ENCODE measurements at places on chromosomes 3 and 15. TPM values are rescaled to one million over a fixed set of nuclear protein-coding genes. Genes with fewer than 3 reads are reported as not detected.
A peak's percentile ranks its signal among the peaks of the same experiment; 100 is the strongest.

GOLGA8S gene
- not detected for total RNA-seq

PLSCR5 gene
- not detected for total RNA-seq

SPATA12 gene
- total RNA-seq, result not detected

SKIC8 gene
- 53.6 TPM for total RNA-seq

FGD5 gene
- 0.25 TPM for total RNA-seq

FBXO40 gene
- total RNA-seq, result not detected

FANCD2OS gene
- not detected for total RNA-seq

CSPG4 gene
- not detected for total RNA-seq

CCDC13 gene
- total RNA-seq, result 0.29 TPM

- DNase-seq, result no peak
Measured at GRCh38 chr15:84634228-84634837, 19.8 kb downstream of the WDR73 start.

DNA sequence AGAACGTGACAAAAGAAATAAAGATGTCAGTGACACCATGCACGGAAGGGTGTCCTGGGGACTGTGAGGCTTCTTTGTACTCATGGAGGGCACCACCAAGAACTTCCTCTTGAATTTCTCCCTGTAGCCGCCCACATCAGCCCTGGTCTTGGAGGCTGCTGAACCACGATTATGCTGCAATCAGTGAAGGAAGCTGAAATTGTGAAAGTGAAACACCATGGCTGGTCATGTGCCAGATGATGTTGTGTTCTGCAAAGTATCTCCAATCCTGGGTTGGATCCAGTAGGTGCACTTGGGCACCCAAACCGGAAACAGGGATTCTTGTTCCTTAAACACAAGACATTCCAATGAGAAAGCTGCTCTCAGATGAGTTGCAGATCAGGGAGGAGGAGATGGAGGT lies 104.4 kb upstream of the GOLGA6L6 start:
- no peak for DNase-seq

- no peak for DNase-seq
Measured at GRCh38 chr3:4065554-4065953, 237.6 kb upstream of the SETMAR start.

DNA sequence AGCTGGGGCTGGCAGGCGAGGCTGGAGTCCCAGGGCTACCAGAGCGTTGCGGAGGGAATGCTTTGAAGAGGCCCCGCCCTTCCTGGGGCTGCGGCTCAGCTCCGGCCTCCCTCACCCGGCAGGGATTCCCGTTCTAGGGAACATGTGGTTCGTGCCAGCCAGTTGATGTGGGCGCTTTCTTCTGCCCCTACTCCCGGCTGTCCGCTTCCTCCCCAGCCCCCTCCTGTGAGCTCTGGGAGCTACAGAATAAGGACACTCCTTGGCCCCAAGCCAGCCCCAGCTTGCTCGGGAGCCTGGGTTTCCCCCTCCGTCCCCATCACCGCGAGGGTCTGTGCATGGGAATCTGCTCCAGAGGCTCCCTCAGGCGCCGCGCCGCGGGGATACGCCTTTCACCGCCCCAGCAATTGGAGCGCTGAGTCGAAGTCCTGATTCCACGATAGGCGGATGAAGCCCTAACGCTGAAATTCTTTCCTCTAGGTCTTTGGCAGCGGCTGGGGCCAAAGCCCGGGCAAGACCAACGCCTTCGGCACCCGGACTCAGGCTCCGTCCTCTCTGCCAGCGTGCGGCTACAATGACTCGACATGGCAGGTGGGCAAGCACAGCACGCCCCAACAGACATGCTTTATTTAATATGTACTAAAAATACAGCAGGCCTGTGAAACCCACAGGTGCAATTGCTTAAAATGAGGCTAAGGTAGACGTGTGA lies 69.5 kb downstream of the KLF15 start:
- DNase-seq, result no peak

- DNase-seq, result no peak
Measured at GRCh38 chr3:172591125-172591605, 67.9 kb upstream of the TNFSF10 start.

GRCh38 chr15:28098766-28099554 lies at the start of gene OCA2:
Gene OCA2 (minus strand): TSS chr15:28099315. CDS start chr15:28081874, 17,441 bp downstream.
- peak; percentile 56 for DNase-seq

DNA sequence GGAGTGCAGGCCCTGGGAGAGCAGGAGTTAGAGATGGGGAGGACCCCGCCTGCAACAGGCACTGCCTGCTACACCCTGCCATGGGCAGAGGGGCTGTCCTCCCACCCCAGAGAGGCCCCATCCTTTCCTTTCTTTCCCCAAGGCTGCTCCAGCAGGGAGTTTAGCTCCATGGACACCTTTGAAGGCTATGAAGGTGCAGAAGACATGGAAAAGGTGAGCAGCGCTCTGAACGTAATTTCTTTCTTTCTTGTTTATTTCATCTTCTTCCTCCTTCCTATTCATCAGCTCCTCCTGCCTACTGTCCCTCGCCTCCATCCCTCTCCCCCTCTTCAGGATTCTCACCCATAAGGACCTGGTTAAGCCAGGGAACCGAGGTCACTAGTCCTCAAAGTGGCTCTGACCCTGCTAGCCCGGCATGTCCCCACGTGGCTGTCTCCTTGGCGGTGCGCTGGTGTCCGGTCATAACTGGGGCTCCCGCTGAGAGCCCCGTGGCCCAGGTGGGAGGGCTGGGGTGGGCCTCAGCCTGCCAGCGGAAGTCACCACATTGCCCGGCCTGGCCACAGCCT lies 16.0 kb upstream of the ADIPOQ start:
- DNase-seq, result no peak

DNA sequence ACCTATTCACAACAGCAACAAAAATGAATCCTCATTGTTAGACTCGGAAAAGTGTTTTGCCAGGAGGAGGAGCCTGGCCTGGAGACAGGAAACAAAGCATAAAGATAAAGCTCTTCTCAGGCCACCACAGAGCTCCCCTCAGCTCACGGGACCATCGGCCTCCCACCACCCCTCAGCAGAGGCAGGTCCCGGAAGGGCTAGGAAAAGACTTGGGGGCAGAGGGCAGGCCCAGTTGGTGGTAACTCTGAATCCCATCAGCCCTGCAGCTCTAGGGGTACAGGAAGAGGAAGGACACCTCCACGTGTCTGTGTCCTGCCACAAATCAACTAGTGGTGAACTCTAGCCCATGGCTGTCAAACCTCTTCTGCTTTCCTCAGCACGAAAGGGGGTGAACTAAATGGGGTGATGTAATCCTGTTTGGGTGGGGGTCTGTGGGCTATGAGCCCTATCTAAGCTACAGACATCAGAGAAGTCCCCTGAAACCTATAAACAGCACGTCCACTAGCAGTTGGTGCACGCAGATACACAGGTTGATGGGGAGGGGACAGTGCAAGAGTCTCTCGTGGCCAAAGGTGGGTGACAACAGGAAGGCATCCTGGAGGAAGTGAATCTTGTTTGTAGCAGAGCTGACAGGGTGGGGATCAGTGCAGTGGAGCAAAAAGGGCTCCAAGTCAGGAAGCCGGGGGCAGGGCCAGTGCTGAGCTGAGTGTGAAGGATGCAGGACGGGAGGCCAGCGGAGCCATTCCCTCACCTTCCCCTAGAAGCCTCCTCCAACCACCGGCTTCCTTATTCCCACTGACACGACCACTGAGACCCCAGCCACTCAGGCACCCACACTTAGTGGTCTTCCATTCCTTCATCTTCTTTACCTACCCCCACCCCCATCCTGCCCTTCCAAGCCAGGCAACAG lies 111.1 kb upstream of the HACD2 start:
- no peak for DNase-seq

DNA sequence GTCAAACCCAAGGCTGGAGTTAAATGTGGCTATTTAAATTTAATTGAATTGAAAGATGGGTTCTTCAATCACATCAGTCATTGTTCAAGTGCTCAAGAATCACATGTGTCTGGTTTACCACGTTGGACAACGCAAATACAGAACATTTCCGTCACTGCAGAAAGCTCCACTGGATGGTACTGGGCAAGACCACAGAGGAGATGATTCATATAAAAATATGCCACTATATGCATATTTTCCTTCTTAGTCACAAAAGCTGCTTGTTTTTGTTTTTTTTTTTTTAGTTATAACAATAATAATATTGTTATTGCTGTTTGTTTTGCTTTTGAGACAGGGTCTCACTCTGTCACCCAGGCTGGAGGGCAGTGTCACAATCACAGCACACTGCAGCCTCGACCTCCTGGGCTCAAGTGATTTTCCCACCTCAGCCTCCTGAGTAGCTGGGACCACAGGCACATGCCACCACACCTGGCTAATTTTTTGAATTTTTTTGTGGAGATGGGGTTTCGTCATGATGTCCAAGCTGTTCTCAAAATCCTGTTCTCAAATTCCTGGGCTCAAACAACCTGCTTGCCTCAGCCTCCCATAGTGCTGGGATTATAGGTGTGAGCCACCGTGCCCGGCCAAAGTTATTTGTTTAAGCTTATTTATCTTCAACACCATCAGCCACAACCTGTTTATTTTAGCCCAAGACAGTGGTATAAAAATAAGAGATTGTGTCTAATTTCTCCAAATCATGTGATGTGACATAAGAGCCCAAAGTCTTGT lies 19.4 kb downstream of the RTP3 start:
- no peak for DNase-seq

- DNase-seq, result peak; percentile 14
Measured at GRCh38 chr3:10945683-10946287, 46.8 kb upstream of the SLC6A1 start.

- no peak for DNase-seq
Measured at GRCh38 chr3:26960382-26960781, 337.8 kb downstream of the LRRC3B start.

DNA sequence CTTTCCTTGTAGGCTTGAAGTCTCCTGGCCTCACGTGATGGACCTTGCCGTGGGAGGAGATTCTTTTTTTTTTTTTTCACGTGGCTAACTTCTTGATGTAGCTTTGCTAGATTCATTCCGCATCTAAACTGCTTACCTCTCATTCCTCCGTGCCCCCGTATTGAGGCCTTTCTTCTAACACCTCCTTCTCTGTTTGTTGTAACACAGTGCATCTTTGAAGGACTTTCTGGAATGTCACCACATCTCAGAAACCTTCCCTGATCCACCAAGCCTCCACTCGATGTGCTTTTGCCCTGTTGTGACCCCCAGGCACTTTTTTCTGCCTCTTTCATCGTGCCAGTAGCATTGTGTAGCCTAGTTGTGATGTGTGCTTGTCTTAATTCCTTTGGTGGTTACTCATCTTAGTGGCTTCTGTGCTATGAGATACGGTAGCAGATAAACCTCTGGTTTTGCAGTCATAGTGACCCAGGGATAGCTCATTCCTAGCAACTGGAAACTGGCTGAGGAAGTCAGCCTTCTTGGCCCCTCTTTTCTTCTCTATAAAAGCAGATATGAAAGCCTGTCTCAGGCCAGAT lies 1.6 kb upstream of the BNC1 start:
- no peak for DNase-seq

DNA sequence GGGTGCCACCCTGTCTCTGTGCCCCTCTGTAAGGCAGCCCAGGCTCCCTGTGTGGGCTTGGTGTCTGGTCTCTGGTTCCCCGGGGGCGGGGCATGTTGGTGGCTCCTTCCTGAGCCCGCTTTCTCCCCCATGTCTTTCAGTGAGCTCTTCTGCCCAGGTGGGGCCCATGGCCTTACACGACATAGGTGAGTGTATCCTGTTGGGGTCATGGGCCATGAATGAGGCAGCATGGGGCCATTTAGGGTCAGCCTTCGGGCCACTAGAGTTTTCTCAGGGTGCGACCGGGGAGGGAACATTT lies 195.1 kb downstream of the UBE3A start:
- DNase-seq, result peak; percentile 1

DNA sequence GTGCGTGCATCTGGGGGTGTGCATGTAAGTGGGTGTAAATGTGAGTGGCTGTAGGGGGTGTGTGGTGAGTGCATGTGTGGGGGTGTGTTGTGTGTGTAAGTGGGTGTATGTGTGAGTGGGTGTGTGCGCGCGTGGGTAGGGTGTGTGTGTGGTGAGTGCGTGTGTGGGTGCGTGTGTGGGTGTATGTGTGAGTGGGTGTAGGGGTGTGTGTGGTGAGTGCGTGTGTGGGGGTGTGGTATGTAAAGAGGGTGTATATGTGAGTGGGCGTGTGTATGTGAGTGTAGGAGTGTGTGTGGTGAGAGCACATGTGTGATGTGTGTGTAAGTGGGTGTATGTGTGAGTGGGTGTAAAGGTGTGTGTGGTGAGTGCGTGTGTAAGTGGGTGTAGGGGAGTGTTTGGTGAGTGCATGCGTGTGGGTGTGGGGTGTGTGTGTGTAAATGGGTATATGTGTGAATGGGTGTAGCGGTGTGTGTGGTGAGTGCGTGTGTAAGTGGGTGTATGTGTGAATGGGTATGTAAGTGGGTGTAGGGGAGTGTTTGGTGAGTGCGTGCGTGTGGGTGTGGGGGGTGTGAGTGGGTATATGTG lies 916 bp upstream of the CPN2 start:
- no peak for DNase-seq

- no peak for DNase-seq
Measured at GRCh38 chr15:97748576-97748975, 211.9 kb upstream of the ARRDC4 start.

DNA sequence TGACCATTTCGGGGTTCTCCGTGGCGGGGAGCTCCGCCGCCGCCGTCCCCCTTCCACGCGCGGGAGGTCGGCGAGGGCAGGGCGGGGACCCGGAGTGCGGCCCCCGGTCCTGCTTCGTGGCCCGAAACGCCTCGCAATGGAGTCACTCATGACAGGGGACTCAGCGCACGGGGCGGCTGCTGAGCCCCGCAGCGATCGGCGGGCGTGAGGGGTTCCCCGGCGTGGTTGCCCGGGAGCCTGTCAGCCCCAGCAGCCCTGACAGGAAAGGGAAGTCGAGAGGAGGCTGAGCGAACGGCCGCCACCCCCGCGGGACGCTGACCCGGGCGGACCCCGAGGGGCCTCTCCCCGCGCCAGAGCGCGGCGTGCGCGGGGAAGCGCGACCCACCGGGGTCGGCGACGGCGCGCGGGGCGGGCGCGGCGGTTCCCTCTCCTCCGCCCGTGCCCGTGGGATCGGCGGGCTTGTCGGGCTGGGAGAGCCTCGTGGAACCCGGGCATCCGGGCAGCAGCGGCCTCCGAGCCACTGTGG lies 564 bp upstream of the PIGZ start:
- DNase-seq, result peak; percentile 22

- DNase-seq, result no peak
Measured at GRCh38 chr3:46399557-46399956, 7.3 kb downstream of the CCR5AS start.

GRCh38 chr15:53591041-53591440 lies 168.4 kb downstream of the WDR72 start:
- no peak for DNase-seq

DNA sequence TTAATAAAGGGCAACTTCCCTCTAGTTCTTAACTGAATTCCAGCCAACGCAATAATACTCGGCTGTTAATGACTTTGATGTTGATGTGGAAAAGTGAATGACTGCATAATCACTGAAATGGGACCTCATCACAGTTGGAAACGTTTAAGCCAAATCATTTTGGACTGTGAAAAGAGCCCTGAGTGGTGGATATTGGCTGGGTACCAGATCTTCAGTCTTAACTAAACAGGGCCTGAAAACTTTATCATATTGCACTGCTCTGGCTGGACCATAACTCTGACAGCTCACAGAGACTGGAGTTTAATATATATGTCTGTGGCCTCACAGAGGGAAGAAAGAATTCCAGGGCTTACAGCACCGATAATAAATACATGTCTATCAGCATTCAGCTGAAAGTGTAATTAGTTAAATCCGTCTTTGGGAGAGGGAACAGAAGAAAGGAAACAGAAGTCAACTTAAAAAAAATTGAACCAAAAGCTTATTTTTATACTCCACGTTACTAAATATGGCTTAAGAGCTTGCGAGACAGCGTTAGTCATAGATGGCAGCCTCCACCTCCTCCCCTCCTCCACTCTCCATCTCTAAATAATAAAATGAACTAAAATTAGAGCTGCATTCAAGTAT lies 222.3 kb upstream of the CDIN1 start:
- DNase-seq, result no peak
